ENCODE measurements at places on chromosomes 2 and 18. TPM values are rescaled to one million over a fixed set of nuclear protein-coding genes. Genes with fewer than 3 reads are reported as not detected.

- DNase-seq = no peak
Observed at GRCh38 chr18:79624356-79625170, 55.0 kb upstream of the CTDP1 start.

GRCh38 chr18:12841070-12841469 is 43.0 kb downstream of the PTPN2 start:
- DNase-seq = no peak

DNA sequence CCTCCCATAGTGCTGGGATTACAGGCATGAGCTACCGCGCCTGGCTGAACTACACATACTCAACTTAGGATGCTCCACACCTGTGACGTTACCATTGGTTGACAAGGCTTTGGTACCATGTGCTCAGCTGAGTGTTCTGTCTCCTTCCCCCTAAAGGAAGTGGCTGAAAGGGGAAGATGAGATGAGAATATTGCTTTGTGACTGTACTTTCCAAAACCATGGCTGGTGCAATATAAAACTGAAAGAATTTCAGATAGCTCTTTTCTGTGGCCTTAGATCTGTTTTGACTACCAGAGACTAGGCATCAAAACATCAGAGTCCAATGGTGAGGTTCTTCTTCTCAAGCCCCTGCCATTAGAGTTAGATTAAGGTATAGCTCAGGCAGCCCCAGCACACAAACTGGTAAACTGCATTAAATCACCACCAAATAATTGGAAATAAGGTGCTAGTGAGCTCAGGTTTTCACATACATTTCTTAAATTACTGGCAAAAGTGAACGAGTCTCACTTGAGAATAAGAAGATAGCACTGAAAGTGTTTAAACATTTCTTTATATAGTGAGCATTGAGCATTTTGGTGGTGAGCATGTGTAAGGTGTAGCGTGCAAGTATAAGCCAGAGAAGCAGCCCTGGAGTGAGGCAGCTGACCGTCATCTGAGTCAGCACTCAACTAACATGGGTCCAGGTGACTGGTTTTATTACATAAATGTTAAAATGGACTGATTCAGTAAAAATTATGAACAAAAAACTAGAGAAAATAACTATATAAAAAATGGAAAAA is 113.5 kb upstream of the FZD5 start:
- no peak for DNase-seq

GRCh38 chr18:79123948-79124347 is 54.8 kb downstream of the ATP9B start:
- no peak for DNase-seq

- DNase-seq = no peak
Observed at GRCh38 chr2:86300496-86300895, 36.9 kb downstream of the REEP1 start.

The NPPC gene
- 1.1 TPM for total RNA-seq

Measured in T-cell (primary cell).